ENCODE measurements at places on chromosomes 2 and 18.

DNA sequence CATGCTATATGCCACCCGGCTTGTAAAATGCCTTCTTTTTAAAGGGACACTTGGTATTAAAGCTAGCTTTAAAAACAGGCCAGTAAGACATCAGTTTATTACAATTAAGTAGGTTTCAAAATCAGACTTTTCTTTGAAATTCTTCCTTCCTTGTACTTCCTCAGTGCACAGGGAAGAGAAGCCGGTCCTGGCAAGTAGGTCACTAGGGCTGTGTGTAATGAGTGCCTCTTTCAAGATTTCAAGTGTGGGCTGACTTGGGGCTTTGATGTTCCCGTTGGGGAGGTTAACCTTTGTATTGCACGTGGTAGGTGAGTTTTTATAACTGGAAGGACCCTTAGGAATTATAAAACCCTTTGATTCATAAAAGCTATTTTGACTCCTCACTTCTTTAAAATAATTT, 566.4 kb upstream of the ID2 start:
- DNase-seq = no peak

GRCh38 chr18:63199743-63200241, 119.8 kb downstream of the BCL2 start:
- DNase-seq = no peak

DNA sequence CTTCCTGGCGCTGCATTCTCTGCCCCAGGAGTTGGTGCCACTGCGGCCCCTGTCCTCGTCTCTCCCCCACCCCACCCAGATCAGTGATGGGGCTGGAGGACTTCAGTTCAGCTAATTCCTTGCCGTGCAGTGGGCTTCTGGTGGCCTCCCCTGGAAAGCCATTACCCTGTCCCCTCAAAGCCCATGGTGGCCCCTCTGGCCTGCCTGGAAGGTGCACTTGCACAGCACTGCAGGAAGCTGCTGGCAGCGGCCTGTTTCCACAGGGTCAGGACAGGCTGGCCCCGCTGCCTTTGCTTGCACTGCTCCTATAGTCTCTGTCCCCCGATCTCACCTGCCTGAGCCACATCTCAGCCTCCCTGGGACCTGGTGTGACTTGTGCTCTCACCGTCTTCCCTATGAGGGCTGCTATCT, 105.1 kb downstream of the USP40 start:
- no peak for DNase-seq

DNA sequence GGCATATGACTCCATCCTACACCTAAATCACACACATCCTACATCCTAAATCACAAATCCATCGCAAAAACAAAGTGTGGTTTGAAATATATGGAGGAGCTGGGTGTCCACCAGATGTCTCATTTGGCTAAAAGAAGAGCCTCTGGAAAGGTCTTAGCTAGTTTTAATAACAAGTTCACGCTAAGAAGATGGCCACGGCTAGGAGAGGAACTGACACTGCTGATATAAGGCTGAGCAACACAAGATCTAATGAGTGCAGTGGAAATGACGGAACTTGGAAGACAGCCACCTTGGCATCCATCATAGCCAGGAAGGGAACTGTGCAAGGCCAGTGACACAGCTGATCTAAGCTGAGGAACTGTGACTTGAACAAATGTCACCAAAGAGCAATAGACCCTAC, 60.0 kb upstream of the AGAP1 start:
- no peak for DNase-seq

DNA sequence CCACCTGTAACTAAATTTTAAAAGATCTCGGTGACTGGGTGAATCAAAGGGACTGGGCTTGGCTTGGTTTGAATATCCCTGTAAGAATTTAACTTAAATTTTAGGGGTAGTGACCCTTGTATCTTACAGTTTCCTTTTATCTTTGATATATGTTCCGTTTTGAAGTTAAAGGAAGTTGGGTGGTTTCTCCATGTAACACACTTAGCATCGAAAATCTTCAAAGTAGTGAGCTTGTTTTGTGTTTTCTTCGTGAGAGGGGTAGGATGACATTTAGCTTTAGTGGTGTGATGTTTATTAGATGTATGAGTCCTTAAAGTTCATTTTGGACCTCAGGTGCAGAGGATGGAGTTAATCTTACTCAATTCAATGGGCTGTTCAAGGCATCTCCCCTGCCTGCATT, 1.6 kb downstream of the WDR7 start:
- DNase-seq = no peak

GRCh38 chr2:207432453-207432852, 97.3 kb upstream of the CREB1 start:
- DNase-seq = no peak

- DNase-seq = peak; percentile 14
Observed at GRCh38 chr2:235793163-235793752, 299.4 kb downstream of the AGAP1 start.
